ENCODE measurements at places on chromosomes 5 and 9.
A peak's percentile ranks its signal among the peaks of the same experiment; 100 is the strongest.

- no peak for DNase-seq
Measured at GRCh38 chr5:8493176-8493575, 624.2 kb downstream of the MTRR start.

GRCh38 chr5:140480310-140481014 lies 67.0 kb upstream of the EIF4EBP3 start:
- DNase-seq: no peak

DNA sequence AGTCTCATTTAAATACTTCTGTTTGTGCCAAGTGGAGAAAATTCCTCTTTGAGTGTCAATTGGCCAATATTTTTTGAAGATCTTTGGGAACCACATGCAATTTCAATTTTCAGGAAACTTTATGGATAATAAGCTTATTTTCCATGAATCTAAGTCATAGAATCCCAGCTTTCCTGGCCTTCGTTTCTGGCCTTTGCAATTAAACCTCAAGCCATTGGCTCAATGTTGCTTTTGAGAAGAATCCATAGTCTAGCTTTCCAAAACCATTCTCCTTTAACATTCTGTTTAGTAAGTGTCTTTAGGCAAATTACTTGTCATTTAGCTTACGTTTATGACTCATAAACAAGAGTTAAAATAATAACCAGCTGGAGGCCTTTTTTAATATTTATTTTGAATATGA lies 145.0 kb upstream of the FTMT start:
- no peak for DNase-seq

DNA sequence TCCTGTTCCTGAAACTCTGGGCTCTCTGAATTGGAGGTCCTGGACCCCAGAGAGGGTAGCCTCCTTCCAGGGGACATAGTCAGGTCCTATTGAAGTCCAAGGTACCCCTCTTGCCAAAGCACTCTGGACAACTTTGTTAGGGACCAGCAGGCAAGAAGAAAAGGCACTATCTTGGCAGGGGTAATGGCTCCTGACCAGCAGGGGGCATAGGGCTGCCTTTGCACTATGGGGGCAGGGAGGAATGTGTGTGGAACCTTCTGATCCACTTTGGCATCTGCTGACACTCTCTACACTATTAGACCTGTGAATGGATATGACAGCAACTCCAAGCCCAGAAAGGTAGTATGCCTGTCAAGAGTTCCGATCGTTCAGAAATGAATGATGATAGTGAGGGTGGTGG lies 179.0 kb upstream of the CD180 start:
- DNase-seq: peak; percentile 16

GRCh38 chr9:101787891-101788290 lies 49.4 kb upstream of the GRIN3A start:
- no peak for DNase-seq

DNA sequence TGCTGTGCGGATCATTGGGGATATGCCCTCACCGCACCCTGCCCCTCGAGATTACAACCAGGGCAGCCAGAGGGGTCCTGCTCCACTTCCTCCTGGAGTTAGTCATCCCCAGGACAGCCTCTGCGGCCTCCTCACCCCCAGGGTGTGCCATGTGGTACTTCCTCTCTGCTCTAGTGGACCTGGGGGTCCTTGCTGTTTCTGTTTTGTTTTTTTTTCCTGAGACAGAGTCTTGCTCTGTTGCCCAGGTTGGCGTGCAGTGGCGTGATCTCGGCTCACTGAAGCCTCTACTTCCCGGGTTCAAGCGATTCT lies 5.2 kb upstream of the FCN1 start:
- DNase-seq: no peak

DNA sequence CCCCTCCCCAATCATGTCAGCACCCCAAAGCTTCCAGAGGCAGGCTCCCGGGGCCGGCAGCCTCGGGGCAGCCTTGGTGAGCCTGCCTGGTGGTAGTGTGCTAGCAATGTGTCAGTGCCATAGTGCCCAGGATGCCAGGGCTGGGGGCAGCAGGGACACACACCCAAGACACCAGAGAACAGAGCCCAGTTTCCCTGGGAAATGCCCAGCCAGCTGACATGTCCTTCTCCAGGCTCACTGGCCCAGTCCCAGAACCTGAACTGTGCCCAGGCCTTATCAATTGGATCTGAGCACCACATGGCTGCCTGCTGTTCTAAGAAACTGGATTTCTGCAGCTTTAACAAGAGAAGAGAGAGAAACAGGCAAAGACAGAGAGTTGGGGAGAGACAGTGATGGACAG lies 74.9 kb upstream of the LRRTM2 start:
- DNase-seq: peak; percentile 27

- no peak for DNase-seq
Measured at GRCh38 chr9:4973246-4973645, 11.8 kb upstream of the JAK2 start.

- DNase-seq: no peak
Measured at GRCh38 chr5:142886956-142887355, 116.8 kb downstream of the ARHGAP26 start.

DNA sequence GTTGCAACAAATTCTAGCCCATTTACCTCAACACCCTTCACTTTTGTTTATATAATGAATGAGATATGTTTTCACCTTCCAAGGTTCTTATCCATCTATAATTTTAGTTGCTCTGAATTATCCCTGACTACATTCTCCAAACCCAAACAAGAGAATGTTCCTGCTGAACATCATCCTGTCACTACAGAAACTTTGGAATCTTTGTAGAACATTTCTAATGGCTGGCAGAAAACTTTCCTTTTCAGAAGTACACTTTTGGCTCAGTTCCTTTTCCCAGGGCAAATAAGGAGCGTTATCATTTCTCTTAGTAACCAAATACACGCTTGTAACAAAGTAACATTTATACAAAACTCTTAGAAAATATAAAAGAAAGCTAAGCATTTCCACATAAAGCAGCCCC lies 860.6 kb upstream of the SEMA6A start:
- DNase-seq: no peak

DNA sequence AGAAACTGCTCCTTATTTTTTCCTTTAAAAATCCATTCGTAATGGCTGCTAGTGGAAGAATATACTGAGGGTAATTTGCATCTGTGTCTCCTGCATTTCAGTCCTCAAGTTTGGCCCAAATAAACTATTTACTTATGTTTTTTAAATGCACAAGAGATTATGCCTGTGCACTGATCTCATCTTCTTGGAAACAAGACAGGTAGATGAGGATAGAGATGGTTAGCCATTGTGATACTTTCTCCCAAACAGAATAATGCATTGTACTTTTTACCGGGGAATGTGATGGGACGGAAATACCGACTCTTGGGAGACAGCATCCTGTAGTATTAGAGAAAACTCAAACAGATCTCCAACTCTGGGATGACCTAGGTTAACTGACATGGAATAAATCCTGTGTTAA lies 72.5 kb upstream of the DAB2 start:
- no peak for DNase-seq

GRCh38 chr5:17240487-17240886 lies 23.1 kb downstream of the BASP1 start:
- no peak for DNase-seq

GRCh38 chr9:69874301-69875060 lies 53.9 kb downstream of the CFAP95 start:
- DNase-seq: no peak

GRCh38 chr9:89177012-89177943 lies 1.3 kb downstream of the SHC3 start:
- no peak for DNase-seq

GRCh38 chr5:31657315-31657979 lies 18.5 kb downstream of the PDZD2 start:
- DNase-seq: no peak

DNA sequence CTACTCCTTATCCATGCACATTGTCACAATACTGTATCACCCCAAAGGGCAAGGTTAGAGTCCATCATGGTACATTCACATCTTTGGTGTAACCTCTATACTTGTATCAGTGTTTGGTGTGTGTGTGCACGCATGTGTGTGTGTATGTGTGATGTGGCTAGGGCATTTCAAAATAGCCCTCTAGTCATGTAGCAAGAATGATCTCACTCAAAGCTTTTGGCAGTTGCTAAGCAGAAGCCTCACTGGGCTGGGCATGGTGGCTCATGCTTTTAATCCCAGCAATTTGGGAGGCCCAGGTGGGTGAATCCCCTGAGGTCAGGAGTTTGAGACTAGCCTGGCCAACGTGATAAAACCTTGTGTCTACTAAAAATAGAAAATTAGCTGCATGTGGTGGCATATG lies 245.3 kb downstream of the ADGRV1 start:
- DNase-seq: no peak

DNA sequence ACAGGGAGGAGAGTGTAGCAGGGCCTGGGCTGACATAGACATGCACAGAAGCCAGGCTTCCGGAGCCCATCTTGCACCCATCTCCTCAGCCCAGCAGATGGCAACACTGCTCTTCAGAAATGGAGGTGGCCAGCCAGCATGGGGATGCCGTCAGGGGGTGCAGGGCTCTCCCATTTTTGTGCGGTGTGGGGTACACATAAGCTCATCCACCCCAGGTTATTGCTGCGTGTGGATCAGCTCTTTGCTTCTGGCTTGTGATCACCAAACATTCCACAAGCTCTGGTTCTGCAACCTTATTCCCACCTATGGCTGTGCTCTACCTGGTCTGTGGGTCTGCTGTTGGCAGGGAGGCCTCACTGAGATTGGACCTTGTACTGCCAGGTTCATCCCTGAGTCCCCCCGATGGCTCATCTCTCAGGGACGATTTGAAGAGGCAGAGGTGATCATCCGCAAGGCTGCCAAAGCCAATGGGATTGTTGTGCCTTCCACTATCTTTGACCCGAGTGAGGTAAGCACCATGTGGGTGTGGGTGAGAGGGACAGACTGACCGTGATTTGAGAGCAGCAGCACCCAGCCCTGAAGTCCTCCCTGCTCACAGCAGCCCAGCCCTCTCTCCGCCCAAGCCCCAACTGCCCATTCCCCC lies 17.3 kb downstream of the SLC22A5 start:
- peak; percentile 89 for DNase-seq

GRCh38 chr5:54285686-54286085 lies 24.7 kb downstream of the ARL15 start:
- DNase-seq: no peak

GRCh38 chr5:148619484-148619883 lies 34.8 kb downstream of the HTR4 start:
- no peak for DNase-seq

DNA sequence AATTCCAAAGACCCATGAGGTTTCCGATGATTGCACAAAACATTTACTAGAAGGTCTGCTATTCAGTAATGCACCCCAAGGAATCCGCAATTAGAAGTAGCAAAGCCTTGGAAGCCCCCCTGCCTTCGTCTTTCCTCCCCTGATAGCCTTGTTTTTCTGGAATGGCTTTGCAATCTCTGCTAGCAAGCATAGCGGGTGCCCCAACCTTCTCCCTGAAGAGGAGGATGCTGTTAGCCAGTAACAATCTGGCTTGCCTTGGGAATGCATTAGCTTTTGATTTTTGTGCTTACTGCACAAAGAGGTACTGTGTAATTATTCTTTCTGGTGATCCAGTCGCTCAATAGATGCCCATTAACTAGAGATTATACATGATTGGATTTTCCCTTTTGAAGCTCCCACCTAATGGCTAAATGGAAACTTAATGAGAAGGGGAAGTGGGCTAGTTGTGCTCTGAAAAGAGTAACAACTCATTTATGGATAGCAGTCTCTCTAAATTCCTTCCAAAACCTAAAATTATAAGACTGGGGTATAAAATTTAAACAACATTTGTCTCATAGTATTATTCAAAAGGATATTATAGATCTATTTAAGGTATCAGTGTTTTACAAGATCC lies 91.6 kb downstream of the FBXW11 start:
- DNase-seq: no peak

DNA sequence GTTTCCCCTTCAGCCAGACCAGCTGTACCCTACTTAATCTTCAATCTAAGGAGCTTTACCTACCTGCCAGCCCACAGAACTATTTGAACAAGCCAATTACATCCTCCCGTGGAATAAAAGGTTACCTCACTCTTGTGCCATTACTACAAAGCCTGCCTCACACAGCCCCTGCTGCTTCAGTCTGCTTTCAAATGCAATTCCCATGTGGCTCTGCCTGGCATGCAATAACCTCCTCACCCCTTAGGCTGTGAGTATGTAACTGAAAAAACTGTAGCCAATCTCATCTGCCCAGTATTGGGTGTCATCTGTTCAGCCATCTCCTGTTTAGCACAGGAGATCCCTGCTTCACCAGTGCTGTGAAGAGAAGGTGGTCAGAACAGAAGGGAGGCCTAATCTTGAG lies 6.1 kb upstream of the GCNT1 start:
- DNase-seq: no peak

GRCh38 chr9:35079041-35079425 lies 709 bp downstream of the FANCG start:
- peak; percentile 34 for DNase-seq

DNA sequence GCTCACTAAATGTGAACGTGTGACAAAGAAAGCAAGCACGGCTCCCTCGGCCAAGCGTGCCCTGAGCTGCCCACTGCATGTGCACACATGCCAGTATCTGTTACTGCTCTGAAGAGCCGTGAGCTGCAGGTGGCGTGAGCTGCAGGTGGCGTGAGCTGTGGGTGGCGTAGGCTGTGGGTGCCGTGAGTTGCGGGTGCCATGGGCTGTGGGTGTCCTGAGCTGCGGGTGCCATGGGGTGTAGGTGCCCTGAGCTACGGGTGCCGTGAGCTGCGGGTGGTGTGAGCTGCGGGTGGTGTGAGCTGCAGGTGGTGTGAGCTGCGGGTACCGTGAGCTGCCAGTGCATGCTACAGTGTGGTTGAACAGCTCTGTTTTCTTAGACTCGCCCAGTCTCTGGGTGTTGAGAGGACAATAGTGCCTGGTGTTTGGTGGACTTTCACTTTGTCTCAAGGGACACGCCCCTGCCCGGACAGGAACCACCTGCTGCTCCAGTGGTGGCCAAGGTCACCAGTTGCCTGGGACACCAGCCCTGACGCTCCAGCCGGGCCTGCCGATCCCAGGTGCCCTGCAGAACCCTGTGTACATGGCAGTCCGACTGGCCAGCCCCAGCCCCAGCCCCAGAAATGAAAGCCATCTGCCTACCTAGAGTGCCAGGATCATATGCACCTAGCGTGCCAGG lies 6.7 kb downstream of the CCDC187 start:
- DNase-seq: no peak

DNA sequence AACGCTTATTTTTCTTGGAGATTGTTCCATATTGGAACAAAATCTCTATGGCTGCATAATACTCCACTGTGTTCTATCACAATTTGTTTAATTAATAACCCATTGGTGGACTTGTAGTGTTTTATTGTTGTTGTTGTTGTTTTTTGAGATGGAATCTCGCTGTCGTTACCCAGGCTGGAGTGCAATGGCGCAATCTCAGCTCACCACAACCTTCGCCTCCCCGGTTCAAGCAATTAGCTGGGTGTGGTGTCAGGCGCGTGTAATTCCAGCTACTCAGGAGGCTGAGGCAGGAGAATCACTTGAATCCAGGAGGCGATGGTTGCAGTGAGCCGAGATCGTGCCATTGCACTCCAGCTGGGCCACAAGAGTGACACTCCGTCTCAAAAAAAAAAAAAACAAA lies 38.7 kb downstream of the SPRY4 start:
- DNase-seq: no peak

DNA sequence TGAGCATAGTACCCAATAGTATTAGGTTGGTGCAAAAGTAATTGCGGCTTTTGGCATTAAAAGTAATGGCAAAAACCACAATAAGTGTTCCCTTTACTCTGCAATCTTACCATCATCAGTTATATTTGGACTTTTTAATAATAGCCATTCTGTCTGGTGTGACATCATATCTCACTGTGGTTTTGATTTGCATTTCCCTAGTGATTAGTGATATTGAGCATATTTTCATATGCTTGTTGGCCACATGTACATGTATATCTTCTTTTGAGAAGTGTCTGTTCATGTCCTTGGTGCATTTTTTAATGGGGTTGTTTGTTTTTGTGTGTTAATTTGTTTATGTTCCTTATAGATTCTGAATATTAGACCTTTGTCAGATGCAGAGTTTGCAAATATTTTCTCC lies 289.9 kb downstream of the FAM170A start:
- no peak for DNase-seq

Measured in hematopoietic multipotent progenitor cell treated with erythropoietin and hydrocortisone succinate and interleukin-3 and kit ligand, for 6 days (in vitro differentiated cells).